Astrocyte of the cerebellum (primary cell): ENCODE measurements at places on chromosomes 13 and 19.

DNA sequence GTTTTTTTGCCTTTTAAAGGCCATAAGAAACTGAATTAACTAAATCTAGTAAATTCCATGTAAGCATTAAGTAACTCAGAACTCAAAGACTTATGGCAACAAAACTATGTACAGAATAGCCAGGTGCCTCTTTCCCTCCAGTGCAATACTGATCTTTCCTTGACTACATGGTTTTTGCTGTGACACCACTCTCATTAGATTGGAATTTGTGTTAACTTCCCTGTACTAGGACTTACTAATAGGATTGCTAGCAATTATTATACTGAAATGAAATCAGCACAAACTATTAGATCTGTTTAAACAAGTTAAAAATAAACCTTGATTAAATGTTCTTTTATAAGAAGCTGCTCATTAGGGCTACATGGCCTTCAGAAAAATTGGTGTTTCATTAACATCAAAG is 96.3 kb downstream of the DACH1 start:
- no peak for DNase-seq

DNA sequence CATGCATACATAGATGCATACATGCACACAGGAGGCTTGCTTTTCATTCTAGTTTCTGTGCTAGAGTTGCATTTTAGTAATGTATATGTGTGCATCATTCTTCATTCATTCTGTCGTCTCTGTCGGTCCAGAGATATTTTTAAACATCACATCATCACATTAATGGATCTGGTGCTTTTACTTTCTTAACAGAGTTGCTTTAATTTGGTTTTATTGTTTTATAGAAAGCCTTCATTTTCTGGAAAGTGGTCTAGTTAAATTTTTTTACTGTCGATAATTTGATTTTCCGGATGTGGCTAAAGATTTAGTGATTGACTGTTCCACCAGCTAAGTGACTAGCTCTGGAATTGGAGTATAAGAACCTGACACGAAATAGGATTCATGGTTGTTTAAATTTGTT is 16.9 kb downstream of the BIVM start:
- DNase-seq, result no peak

- no peak for DNase-seq
Measured at GRCh38 chr19:48624791-48625723, 5.8 kb downstream of the SPHK2 start.

DNA sequence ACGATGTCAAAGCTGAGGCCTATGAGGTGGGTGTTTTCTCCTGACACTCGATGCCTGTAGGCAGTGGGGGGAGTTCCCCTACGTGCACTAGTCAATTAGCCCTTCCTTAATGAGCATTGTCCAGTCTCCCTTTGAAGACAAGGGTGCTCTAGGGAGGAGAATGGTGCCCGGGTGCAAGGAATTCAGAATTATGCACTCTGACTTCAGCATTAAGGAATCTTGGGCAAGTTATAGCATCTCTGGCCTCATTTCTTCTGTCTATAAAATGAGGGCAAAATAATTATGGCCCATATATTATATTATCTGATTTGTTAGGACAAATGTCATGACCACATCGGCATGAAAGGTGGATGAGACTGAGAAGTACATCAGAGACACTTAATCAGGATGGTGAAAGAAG is 82.1 kb upstream of the SLC7A1 start:
- no peak for DNase-seq

- DNase-seq, result no peak
Measured at GRCh38 chr19:16155128-16155527, 11.6 kb downstream of the HSH2D start.

GRCh38 chr19:10378124-10378523 is 2.2 kb downstream of the TYK2 start:
- no peak for DNase-seq

DNA sequence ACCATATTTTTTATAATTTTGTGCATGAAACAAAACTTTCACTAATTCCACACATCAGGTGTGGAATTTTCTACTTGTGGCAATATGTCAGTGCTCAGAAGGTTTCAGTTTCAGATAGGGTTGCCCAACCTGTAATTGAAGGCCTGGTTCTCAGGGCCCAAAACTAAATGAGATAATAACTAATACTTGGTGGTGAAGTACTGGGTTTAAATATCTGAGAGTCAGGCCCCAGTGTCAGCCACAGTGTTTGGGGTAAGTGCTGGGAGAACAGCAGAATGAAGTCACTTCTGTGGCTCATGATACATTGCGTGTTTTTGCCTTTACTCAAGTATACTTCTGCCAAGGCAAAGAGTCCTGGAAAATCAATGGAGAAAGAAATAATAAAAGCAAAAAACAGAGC is 5.6 kb downstream of the SAFB start:
- DNase-seq, result no peak

DNA sequence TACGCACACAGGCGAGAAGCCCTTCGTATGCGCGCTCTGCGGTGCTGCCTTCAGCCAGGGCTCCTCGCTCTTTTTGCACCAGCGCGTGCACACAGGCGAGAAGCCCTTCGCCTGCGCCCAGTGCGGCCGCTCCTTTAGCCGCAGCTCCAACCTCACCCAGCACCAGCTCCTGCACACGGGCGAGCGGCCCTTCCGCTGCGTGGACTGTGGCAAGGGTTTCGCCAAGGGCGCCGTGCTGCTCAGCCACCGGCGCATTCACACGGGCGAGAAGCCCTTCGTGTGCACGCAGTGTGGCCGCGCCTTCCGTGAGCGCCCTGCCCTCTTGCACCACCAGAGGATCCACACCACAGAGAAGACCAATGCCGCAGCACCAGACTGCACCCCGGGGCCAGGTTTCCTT is 4.7 kb downstream of the ZNF324B start:
- no peak for DNase-seq

GRCh38 chr13:24632382-24633121 is 47.7 kb upstream of the ATP12A start:
- no peak for DNase-seq

DNA sequence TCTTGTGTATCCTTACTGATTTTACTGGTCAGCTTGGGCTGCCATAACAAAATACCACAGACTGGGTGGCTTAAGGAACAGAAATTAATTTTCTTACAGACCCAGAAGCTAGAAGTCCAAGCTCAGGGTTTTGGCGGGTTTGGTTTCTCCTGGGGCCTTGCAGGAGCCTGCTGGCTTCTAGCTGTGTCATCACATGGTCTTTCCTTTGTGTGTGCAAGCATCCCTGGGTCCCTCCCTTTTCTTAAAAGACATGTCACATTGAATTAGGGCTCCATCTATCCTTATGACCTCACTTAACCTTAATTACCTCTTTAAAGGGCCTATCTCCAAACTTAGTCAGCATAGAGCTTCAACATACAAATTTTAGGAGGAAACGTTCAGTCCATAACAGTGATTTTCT is 23.4 kb downstream of the UBAC2 start:
- DNase-seq, result no peak
